ELF-1 (cell line): ENCODE measurements at places on chromosomes 11 and 22.

DNA sequence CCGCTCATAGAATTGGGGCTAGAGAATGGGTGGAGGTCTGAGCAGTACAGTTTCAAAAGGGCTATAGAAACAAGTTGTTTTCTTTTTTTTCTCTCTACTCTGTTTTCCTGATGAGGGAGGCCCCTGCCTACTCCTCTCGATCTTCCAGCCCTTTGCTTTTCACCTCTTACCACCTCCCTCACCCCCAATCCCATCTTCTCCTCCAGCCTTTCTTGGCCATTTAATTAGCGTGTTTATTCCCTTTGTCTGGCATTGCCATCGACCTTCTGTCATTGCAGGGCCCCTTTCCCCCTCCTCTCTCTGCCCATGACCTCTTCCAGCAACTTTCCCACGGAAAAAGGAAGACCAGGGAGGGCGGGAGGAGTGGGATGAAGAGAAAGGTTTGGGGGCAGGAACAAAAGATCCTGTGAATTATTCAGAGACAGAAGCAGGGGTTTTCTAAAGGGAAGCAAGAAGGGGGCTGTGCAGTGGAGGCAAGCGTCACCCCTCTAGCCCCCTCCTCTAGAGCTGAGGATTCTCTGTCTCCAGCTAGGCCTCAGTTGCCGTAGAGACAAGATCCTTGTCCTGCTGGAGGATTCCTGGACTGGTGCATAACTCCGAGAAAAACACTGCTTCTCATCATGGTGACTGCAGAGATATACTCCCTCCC lies 12.9 kb downstream of the DTX4 start:
- no peak for DNase-seq

DNA sequence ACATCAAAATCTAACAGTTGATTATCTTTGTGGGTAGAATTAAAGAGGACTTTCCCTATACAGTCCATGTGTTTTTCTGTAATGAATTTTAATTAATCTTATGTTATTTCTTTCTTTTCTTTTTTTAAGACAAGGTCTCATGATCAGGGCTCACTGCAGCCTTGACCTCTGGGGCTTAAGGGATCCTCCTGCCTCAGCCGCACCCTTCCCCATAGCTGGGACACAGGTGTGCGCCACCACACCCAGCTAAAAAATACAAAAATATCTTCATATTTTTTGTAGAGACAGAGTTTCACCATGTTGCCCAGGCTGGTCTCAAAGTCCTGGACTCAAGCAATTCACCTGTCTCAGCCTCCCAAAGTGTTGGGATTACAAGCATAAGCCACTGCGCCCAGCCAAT lies 7.7 kb downstream of the RAB30 start:
- no peak for DNase-seq

DNA sequence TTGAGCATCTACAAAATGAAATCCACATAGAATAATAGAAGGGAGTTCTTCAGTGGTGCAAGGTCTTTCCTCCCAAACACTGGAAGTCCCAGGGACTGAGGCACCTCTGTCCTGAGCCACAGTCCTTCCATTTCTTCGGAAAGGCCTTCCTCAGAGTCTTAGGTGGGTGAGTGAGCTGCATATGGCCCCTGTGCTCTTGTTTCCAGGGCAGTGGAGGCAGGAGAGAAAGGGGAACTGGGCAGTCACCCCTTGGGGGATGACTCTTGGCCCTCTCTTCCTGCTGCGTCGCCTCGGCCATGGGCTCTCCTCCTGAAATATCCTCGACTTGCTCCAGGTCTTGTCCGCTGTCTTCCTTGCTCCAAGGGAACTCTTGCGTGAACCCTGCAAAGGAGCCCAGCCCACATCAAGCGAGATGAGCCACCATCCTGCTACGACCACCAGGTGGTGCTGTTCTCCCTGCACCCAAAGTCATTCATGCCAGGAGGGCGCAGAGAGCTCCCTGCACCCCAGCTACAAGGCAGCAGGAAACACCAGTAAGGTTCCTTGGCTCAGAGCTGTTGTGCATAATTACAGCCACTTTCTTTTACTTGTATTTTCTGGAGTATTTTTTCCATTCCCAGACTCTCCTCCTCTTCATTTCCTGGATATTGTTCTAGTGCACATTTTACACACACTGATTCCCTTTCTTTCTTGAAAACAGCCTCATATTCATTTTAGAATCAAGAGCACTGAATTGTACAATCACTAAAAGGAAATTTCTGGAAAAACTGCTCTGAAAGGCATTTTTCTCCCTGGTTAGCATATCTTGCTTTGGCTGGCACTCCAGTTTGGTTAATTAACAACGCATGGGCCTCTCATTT lies 397.8 kb downstream of the OPCML start:
- DNase-seq = peak; percentile 95

DNA sequence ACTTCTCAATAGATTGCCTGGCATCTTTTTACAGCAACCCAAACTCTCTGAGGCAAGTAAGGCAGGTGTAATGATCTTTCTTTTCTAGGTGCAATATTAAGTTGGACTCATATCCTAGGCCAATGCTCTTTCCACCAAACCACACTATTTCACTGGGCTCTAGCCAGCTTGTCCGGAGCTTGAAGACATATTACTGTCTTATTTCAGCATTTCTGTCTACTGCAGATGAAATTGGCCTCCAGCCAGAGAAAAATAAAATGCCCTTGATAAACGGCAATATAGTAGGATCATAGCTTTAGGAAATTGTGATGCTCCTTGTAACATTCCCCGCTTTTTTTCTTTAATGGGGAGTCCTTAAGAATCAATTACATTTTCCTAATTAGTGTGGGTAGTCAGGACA lies 48.1 kb downstream of the SPON1 start:
- no peak for DNase-seq

DNA sequence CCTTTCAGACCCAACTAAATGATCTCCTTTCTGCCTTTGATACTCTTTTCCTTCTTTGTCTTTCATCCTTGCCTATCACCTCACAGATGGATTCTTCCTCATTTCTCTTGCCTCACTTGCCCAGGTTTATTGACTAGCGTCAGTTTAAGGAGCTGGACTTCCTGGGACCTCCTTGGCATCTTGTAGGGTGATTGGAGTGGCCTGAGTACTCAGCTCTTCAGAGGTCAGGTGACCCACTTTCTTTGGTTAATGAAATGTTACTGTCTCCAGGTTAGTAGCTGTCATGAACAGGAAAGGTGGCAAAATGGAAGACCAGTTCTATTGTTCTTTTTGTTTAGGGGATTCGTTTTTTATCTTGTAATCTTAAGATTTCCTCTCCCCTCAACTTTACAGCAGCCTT lies 4.6 kb upstream of the BACE1-AS start:
- no peak for DNase-seq

DNA sequence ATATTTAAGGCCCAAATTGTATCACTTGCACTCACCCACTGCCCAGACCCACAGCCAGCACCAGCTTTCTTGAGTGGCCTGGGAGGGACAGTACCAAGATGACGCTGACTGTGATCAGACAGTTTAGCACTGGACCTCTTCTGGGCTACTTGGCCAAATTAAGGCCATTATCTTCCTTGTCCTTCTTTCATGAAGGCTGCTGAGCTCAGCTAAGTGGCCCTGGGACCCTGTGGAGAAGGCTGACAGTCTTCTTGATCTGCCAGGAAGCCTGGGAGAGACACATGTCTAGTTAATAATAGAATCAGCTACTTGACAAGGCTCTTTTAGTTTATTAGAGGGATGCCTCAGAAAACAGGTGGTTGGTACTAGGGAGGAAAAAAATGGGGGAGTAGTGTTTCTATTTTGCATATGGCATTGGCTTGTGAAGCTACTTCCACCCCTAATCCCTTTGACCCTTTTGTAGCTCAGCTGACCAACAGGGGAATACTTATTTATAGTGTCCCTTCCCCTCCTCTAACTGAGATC lies 127.9 kb upstream of the NTM start:
- no peak for DNase-seq

DNA sequence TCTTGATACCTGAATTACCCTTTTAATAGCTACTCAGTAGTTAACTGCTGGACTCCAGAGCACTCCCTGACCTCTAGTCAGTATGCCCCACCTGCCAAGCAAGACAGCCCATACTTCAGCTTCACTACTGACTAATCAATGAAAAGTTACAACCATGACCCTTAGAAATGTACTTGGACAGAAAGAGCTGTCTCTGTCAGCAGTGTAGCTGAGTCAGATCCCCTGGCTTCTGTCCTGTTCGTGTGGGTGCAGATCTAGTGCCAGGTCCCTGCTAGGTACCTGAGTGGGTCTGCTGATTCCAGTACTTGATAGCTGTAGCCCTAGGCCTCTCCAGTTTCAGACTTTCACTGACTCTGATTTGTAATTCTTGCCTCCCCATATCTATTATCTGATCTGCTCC lies 265.8 kb upstream of the POU2AF2 start:
- no peak for DNase-seq

DNA sequence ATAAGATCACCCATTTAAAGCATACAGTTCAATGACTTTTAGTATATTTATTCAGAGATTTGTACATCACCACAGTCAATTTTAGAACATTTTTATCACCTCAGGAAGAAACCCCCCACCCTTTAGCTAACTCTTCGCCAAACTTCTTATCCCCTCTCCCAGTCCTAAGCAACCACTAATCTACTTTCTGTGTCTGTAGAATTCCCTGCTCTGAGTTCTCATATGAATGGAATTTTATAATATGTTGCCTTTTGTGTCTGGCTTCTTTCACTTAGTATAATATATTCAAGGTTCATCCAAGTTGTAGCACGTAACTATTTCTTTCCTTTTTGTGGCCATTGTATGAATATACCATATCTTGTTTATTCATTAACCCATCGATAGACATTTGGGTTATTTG lies 3.6 kb downstream of the ANKRD13D start:
- DNase-seq = no peak

- no peak for DNase-seq
Measured at GRCh38 chr22:48331266-48331665, 1496.4 kb downstream of the BRD1 start.

DNA sequence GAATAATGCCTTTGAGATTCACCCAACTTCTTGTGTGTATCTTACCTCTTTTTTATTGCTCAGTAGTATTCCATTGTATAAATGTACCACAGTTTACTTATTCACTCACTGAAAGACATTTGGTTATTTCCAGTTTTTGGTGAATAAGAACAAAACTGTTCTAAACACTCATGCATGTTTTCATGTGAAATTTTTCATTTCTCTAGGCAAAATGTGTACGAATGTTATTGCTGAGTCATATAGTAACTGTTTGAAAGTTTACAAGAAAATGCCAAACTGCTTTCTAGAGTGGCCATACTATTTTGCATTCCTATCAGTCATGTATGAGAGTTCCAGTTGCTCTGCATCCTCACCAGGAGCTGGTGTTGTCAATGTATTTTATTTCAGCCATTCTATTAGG lies 8.8 kb upstream of the EMSY start:
- no peak for DNase-seq

GRCh38 chr11:44264761-44265160 lies 45.2 kb downstream of the ALX4 start:
- DNase-seq = no peak

DNA sequence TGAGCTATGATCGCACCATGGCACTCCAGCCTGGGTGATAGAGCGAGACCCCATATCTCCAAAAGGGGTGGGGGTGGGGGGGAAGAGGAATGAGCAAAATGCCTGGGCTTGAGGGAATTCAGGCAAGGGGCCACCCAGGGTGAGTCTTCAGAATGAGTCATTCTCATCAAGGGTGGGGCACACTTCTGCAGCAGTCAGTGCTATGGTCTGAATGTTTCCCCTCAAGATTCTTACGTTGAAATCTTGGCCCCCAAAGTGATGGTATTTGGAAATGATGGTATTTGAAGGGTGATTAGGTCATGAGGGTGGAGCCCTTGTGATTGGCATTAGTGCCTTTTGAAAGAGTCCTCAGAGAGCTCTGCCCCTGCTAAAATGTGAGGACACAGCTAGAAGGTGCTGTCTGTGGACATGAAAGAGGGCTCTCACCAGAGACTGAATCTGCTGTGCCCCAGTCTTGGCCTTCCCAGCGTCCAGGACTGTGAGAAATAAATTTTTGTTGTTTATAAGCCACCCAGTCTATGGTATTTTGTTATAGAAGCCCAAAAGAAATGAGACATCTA lies 86.4 kb upstream of the THY1 start:
- no peak for DNase-seq

GRCh38 chr22:29831186-29831921 lies 6.7 kb downstream of the ASCC2 start:
- no peak for DNase-seq
